ENCODE measurements at places on chromosomes 7 and 10.

- DNase-seq = no peak
These were observed 285.3 kb downstream of the NRG3 start for GRCh38 chr10:82160307-82160706.

- DNase-seq = no peak
These were observed 16.2 kb downstream of the CCDC3 start for GRCh38 chr10:12985347-12985746.

DNA sequence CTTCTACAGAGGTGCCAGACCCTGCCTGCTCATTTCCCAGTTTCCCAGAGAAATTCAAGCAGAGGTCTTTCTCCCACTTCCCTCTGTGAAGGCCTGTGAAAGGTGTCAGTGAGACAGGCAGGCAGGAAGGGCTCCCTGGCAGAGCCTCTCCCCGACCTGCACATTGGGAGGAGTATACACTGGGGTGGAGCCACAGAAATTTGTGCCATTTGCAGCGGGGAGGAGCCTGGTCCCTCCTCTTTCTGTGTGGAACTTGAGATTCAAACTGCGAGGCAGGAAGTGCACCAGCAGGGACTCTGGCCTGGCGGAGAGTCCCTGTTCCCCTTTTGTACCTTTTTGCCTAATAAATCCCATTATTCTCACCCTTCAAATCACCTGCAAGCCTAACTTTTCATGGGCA is 54.6 kb upstream of the OPN4 start:
- DNase-seq = peak; percentile 18

- DNase-seq = no peak
These were observed 44.7 kb downstream of the PPIF start for GRCh38 chr10:79392020-79392398.

- DNase-seq = no peak
These were observed 79.6 kb upstream of the MTPN start for GRCh38 chr7:136056651-136057231.

DNA sequence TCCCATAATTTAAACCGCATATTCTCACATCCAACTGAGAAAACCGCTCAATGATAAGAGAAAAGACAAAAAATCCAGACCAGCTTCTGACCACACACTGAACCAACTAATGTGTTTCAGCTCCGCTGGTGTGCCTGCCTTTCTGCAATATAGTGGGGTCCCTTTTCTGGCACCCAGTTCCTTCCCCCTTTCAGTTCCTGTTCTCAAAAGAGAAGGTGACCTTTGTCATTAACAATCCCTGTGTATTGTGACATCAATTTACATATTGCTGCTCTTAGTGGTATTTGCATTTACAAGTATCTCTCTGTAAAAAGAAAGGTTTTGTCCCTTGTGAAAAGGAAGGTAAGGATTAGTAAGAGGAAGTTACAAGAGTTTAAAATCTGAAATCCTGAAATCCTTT is 1.4 kb downstream of the PPP1R17 start:
- no peak for DNase-seq

DNA sequence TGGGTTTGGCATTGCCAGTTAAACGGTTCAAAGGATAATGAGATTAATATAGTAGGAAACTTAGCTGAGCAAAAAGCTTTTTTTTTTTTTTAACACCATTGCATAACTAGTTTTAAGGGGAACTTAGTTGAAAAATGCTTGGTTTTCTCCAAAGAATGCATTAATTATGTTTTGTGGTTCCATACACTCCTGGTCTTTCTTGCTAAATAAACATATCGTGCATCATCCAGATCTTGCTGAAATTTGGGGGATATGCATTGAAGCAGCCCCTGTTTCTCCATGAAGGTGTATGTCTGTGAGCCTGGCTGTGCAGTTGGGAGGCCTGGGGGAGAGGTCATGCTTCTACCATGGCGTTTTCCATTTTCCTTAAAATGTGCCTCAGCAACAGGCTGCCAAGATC is 558.2 kb upstream of the GALNT17 start:
- DNase-seq = no peak

DNA sequence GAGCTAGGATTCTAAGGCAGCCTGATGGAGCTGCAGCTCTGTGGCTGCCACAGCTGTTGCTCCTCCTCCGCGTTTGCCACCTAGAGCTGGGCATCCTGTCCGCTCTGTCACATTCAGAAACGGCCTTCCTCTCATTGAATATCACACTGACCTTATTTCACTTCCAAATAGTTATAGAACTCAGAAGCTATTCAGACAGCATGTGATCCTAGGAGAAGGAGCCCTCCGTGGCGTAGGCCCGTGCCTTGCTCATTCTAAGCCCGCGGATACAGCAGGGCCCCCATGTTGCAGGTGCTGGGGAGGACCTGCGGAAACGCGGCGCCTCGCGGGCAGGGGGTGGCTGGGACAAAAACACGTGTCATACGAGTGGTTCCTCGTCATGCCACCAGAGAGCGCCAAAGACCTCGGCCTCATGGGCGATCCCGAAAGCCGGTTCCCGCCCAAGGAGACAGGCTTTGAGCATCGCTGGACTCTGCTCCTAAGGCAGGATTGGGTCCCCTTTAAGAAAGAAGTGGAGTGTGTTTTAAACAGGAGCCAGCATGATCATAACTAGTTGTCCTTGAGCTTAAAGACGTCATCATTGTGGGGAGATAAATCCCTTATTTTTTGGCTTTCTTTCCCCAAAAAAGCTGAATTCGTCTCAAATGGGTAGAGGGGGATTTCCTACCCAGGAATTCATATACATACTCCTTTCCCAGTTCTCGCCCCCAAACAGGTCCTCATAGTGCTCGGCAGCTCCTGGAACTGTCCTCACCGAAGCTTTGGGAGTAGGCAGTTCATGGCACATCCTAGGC is 17.9 kb upstream of the FIGNL1 start:
- peak; percentile 87 for DNase-seq

DNA sequence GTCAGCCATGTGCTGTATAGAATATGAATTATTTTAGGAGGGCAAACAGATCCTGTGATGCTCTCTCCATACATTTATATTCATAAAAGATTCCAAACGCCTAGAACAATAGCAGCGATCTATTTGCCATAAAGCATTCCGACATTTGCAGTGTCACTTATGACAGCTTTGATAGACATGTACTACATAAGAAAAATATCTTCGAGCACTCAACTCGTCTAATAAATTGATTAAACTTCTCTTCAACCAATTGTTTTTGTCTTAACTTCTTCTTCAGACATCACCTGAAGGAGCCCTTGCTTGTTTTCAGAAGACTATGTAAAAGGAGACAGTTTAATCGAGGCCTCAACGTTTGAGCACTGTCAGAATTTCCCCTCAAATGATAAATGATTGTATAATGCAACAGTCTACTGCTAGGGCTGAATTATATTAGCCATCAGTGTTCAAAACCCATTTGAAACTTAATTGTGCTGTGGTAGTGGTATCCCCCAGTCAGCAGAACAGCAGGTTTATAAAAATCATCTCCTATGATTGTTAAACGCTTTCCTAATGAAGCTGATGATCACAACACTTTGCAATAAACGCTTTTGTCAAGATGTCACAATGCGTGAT is 158.0 kb upstream of the MGMT start:
- DNase-seq = no peak

DNA sequence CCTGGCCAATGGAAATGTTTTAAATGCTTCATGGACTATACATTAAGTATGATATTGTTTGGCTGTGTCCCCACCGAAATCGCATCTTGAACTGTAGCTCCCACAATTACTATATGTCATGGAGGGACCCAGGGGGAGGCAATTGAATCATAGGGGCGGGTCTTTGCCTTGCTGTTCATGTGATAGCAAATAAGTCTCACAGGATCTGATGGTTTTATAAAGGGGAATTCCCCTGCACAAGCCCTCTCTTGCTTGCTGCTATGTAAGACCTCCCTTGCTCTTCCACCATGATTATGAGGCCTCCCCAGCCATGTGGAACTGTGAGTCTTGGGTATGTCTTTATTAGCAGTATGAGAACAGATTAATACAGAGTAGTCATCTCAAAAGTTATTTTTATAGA is 32.4 kb upstream of the GRB10 start:
- no peak for DNase-seq

GRCh38 chr10:76514321-76514720 is 1082.9 kb downstream of the LRMDA start:
- DNase-seq = no peak

- no peak for DNase-seq
These were observed 199.1 kb downstream of the GLRX3 start for GRCh38 chr10:130335336-130335735.

GRCh38 chr7:103391976-103392375 is 44.5 kb downstream of the PSMC2 start:
- DNase-seq = no peak

- DNase-seq = no peak
These were observed 1.5 kb downstream of the CHPF2 start for GRCh38 chr7:151233804-151234203.

DNA sequence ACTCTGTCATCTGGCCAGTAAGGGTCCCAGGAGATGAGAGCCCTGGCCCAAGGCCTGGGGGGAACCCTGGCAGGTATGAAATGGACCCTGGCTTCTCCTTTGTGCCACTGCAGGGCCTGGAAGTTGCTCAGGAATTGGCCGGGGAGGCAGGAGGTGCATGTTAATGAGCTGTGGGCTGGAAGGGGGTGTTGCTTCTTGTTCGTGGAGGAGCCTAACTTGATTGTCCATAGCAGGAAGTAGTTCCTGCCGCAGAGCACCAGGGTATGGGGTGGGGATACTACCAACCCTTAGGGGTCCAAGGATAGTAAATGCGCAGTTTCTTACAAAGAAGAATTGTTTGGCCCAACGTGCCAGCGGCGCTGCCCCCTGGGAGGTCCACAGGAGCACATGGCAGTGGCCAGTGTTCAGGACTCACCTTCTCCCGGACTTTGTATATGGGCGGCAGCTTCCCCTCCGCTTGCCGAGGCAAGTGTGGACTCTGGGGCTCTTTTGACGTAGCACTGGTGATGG is 21.5 kb downstream of the TEX36 start:
- DNase-seq = no peak

DNA sequence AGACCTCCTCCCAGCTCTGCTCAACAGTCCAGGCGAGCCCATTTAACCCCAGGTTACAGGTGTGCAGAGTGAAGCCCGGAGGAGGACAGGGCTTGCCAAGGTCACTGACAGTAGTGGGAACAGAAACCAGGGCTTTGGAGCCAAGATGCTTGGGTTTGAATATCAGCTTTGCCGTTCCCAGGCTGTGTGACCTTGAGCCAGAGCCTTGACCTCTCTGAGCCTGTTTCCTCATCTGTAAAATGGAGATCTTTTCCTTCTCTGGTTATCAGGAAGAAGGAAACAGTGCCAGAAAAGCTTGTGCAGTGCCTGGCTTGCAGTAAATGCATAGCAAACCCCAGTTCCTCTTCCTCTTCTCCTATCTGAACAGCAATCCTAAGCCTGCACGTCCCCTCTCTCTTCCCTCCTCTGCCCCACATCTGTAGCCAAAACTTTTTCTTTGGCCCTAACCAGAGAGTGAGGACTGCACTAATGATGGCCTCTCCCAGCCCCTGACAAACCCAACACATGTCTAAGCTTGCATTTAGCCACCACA is 21.4 kb upstream of the MLXIPL start:
- no peak for DNase-seq

DNA sequence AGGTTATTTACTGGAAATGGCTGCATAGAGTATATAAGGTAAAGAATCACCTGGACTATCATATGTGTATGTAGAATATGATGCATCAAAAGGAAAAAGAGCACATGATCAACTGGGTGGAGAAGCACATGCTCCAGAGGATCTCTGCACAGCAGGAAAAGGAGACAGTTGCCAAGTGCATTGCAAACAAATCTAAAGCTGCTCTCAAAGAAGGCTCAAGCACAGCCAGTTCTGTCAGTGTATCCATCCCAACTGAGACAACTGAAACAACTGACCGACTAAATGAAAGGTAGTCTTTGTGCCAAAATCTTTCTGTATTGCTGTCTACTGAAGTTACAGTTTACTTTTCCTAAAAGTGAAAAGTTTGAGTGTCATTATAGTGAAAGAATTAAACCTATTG is 83.2 kb upstream of the SGCE start:
- no peak for DNase-seq

DNA sequence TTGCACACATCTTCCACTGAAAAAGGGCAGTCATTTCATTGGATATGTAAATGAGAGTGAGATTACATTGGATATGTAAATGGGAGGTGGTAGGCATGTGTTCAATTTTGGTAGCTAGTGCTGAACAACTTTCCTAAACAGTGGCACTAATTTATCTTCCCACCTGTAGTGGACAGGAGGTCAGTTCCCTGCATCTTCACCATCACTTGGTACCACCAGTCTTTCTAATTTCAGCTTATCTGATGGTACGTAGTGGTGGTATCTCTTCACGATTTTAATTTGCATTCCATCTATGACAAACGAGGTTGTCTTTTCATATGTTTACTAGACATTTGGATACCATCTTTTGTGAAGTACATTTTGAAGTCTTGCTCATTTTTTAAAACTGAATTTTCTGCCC is 58.1 kb downstream of the PFKFB3 start:
- DNase-seq = no peak

- DNase-seq = peak; percentile 91
These were observed 22.6 kb downstream of the PDIA4 start for GRCh38 chr7:149005427-149006344.

- DNase-seq = no peak
These were observed 80.9 kb downstream of the ABLIM1 start for GRCh38 chr10:114577133-114577532.

DNA sequence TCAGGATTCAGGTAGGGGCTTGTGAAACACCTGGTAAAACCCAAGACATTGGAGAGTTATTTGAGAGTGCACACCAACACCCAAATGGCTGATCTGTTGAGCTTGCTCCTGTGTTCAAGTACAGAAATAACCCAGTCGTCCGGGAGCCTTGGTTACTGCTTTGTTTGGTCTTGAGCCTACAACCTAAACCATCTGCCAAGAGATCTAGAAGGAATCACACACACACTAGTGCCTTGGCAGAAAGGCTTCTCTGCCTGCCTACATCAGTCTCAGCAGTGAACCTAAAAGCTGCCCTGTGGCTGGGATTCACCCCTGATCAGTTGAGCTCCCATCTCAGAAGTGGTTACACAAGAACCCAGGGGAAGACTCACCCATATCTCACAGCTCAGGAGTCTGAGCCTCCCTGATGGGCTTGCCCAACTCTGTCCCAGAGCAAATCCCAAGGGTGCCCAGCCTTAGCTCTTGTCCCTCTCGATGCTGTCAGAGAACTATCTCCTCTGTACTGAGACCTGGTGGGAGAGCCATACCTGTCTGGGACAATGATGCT is 167.6 kb downstream of the CXCL12 start:
- DNase-seq = no peak

GRCh38 chr10:78634835-78635234 is 433.9 kb upstream of the ZMIZ1 start:
- DNase-seq = no peak

GRCh38 chr7:94367949-94368348 is 26.7 kb upstream of the COL1A2 start:
- no peak for DNase-seq

DNA sequence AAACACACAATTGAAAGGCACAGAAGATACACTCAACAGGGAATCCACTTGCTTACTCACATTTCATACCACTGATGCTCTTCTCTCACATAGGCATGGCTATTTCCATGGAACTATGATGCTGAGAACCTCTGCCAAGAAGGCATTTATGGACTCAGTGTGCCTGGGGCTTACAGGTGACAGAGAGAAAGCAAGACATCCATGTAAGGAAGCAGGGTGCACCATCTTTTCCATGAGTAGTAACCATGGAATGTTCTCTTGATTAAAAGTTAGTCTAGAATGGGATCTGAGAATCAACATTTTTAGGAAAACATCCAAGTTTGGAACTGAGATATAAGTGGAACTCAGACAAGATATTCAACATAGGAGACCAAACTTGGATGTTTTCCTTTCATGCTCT is 52.5 kb upstream of the MACC1 start:
- DNase-seq = no peak

GRCh38 chr7:43568529-43568928 is 14.4 kb upstream of the STK17A start:
- no peak for DNase-seq

All from CD4-positive, alpha-beta T cell treated with Interleukin-6 for 4 hours (primary cell).